ENCODE measurements at places on chromosomes 13 and 19. TPM values are rescaled to one million over a fixed set of nuclear protein-coding genes. Genes with fewer than 3 reads are reported as not detected.

The SPC24 gene
- total RNA-seq = 20.4 TPM

DNA sequence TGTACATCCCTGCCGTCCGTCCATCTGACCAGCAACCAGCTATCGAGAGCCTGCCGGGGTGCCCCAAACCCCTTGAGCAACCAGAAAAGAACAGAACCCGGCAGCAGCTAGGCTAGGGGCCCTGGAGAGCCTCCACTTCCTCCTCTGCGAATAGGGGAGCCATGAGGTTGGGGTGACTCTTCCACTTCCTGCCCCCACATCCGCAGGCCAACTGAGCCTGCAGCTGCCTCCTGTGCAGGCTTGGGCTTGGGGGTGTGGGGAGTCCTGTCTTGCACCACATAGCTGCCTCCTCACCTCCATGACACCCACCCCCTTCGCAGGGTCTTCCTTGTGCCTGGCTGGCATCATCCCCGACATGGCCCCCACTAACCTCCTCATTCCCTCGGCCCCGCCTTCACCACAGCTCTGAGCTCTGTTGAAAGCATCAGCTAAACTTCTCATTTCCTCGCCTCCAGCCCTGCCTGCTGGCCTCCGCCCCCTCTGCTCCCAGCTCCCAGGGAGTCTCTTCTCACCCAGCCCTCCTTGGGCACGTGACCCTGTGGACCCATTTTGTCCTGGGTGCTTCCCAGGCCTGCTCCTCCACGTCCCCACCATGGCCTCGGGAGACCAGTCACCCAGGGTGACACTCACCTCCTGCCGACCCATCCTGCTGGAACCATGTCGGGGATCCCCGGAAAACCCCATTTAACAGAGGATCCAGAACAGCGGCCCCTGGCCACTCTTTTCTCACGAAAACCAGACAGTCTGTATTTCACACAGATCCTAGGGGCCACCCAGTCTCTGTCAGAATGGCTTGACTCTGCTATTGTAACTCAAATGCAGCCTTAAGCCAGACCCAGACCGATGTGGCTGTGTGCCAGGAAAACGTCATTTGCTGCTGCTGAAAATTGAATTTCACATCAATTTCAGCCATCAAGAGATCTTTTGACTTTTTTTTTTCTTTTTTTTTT is 50.4 kb downstream of the MYO9B start:
- DNase-seq = peak; percentile 83

- DNase-seq = no peak
Observed at GRCh38 chr19:41525989-41526388, 50.0 kb upstream of the CEACAM21 start.

- no peak for DNase-seq
Observed at GRCh38 chr19:33339016-33339984, 34.2 kb upstream of the CEBPG start.

GRCh38 chr19:54160854-54161253 is 1.3 kb upstream of the LENG1 start:
- no peak for DNase-seq

- peak; percentile 35 for DNase-seq
Observed at GRCh38 chr13:91825516-91825915, 427.1 kb downstream of the GPC5 start.

All from stomach (tissue), 19 donors.